ENCODE measurements at places on chromosomes 1 and 21. TPM values are rescaled to one million over a fixed set of nuclear protein-coding genes. Genes with fewer than 3 reads are reported as not detected.

ANKRD35 gene
- 4.1 TPM for polyA plus RNA-seq

DNA sequence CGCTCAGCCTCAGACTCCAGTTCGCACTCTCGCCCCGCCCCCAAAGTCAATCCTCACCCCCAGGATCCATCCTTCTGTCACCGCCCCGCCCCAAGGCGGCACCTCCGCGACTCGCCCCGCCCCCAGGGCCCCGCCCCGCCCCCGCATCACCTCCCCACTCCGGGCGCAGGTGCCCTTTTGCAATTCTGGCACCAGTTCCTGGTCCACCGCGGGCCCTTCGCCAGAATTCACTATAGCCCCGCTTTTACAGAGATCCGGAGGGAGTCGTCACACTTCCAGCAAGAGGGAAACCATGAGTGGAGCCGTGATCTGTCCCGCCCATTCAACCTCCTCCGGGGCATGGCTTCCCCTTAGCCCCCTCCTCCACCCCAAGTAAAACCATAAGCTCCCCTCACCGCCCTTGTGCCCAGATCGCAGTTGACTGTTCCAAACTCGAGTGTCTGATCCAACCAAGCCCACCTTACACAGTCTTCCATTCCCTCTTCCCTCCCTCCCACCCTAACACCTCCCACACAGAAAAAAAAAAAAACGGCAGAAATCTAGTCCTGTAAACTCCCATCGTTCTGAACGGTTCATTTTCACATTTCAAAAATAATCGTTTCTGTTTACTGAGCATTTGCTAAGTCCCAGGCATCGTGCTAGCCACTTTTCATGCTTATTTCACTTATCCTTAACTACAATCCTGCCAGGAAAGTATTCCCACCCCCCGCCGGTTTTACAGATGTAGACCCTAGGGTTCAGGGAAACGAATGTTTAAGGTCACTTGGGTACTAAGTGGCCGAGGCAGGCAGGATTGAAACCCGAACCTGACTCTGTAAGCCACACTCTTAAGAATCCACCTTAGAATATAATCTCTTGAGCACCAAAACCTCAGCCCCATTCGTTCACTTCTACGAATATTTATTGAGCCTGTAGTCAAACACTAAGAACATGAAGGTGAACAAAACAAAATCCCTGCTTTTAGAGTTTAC lies 1.3 kb upstream of the DNAJC16 start:
- peak; percentile 97 for DNase-seq

DNA sequence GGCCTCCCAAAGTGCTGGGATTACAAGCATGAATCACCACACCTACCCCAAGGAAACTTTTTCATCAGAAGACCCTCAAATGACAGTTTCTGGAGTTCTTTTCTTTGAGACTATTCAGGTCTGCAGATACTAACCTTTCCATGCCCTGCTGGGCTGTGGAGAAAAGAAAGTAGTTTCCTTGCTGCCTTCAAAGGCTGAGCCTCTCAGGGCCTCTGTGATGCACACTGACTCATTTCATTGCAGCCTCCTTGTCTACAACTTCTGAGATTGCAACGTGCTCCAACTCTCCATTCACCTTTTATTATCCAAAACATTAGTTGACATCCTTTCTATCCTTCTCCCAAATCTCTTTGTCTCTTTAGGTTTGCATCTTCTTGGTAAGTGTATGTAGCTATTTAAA lies 8.8 kb upstream of the SAMSN1 start:
- DNase-seq, result no peak

LCE1C gene
- polyA plus RNA-seq, result not detected

OR2L5 gene
- polyA plus RNA-seq, result not detected

- DNase-seq, result no peak
Observed at GRCh38 chr1:12626888-12627287, 8.9 kb upstream of the DHRS3 start.

- no peak for DNase-seq
Observed at GRCh38 chr1:153617663-153618062, 1.5 kb upstream of the S100A14 start.

DNA sequence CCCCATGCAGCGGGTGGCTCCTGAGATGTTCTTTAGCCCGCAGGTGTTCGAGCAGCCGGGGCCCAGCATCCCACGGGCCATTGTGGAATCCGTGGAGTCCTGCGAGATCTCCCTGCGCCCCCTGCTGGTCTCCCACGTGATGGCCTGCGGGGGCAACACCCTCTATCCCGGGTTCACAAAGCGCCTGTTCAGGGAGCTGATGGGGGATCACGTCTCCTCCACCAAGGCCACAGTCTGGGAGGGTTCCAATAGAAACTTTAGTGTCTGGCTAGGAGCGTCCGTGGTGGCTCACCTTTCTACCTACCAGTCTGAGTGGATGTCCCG lies 71.0 kb downstream of the ACTL8 start:
- DNase-seq, result no peak

- no peak for DNase-seq
Observed at GRCh38 chr21:16372586-16372985, 642.8 kb downstream of the USP25 start.

KRTAP21-2 gene
- polyA plus RNA-seq, result not detected

- DNase-seq, result no peak
Observed at GRCh38 chr1:232911027-232911599, 39.3 kb upstream of the NTPCR start.

FAM72C gene
- 3.5 TPM for polyA plus RNA-seq

ADAMTS1 gene
- polyA plus RNA-seq, result 73.0 TPM

- DNase-seq, result no peak
Observed at GRCh38 chr1:109438798-109439297, 12.6 kb upstream of the PSMA5 start.

DNA sequence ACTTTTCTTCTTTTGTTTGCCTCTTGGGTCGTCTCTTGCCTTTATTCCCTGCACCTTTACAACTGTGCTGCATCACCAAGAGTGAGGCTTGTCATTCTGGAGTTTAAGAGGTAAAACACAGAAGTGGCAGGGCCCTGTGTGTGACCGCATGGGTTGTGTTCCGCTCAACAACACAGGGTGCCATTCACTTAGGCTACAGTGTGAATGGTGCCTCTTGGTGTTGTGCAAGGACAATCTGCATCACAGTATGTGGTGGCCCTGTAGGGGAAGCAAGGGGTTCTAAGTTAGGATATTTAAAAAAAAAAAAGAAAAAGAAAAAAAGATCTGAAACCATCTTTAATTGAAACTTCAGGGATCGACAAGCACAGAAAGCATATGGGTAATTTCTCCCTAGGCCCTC lies 38.2 kb downstream of the BRINP2 start:
- DNase-seq, result no peak

GRCh38 chr21:36613059-36613458 lies 85.9 kb upstream of the SIM2 start:
- DNase-seq, result no peak

- DNase-seq, result no peak
Observed at GRCh38 chr21:35923971-35924370, 136.4 kb downstream of the SETD4 start.

DNA sequence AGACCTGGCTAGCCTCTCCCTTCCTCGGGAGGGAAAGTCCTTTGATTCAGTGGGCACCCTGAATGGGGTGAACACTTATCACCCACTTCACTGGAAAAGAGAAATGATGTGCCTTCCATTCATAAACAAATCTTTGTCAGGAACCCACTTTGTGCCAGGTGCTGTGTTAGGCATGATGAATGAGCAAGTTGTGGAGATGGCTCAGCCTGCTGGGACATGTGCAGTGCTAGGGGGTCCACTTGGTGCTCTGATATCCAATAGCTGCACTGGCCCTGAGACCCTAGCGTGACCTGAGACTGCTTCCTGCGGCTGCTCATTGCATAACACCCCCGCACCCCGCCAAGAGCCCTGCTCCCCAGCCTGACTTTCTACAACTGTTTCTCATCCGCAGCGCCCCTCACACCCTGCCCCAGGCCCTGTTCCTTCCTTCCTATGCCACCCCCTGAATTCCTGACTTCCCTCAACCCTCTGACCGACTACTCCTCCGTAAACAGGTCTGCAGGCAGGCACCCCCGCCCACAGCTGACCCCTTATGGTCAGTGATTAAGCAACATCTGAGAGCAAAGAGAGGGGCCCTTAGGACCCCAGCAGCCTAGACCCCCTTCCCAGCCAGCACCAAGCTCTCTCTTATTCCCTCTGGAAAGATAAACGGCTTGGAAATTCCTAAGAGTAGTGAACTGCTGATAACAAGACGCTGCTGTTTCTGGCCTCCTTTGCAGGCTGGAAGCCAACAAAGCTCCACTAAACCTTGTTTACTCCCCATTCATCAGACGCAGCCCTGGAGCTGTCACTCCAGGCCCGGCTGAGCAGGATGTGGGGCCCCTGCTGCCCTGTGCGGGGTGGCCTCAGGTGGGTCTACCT lies 12.9 kb downstream of the CSRP1 start:
- peak; percentile 91 for DNase-seq

TMEM240 gene
- 8.1 TPM for polyA plus RNA-seq

DNA sequence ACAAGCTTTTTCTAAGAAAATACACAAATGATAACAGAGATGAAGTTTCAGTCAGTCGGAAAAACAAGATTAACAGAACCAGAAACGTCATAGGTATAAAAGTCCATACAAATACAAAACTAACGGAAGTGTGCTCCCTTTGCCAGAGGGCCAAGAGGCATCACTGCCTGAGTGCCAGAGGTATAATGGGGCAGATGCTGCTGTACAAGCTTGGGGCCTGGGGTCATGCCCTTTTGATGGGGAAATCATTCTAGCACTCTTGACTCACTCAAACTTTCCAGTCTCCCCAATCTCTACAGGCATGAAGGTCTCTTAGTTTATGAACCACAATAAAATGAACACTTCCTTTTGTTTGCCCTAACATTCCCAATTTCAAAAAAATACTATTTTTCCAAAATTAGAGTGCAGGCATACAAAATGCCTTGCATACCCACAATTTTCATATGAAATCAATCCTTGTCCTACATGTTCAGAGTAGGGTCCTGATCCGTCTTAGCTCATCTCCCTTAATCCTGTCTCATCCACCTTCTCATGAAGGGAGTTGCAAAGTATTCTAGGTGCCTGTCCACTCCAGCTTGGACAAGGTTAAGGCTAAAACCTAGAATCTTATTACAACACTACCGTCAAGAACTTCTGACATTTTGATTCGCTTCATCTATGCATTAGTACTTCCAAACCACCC lies 1.5 kb downstream of the RPL22 start:
- no peak for DNase-seq

DNA sequence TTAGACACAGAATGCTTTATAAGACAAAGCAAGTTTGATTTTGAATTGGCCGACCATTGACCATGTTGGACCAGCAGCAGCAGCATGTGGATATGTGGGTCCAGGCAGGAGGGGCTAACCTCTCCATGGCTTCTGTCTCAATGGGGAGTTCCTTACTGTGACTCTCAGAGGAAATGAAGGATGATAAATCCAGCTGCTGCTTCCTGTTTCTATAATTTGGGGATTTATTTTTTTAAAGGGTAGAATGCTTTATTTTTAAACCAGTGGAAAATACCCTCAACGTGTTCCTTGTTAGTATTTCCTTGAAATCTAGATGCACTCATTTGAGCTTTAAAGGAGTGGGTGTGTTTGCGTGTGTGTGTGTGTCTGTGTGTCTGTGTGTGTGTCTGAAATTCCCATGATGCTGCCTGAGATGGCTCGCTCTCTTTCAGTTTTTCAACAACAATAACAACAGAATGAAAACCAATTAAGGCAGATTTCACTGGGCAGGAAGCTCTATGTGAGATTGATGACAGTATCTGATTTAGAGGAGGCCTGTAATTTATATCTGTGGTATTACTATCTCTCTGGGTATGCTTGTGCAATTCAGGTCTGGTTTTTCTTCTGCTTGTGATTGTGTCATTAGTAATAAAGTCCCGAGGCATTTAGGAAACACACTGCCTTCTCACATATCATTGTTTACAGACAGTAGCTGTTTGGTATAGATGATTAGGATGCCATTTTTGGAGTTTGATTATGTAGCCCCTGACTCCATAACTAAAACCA lies 86.1 kb upstream of the ZNF326 start:
- no peak for DNase-seq

DNA sequence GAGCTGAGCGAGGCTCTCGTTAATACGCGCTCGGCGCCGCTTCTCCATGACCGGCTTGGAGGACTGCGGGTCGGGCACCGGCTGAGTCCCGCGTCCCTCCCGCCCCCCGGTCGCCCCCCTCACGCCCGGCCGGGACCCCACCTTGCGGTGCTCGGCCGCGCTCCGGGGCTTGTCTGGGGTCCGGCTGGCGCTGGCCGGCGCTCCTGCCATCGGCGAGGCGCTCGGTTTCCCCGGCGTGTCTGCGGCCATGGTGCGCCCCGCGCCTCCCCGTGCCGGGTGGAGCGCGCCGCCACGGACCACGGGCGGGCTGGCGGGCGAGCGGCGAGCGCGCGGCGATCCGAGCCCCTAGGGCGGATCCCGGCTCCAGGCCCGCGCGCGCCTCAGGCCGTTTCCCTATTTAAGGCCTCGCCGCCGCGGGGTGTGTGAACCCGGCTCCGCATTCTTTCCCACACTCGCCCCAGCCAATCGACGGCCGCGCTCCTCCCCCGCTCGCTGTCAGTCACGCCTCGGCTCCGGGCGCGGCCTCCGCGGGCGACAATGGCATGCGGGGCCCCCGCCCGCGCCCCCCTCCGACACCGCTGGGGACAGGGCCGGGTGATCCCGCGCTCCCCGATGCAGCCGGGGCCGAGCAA lies at the start of gene HES4:
Gene HES4, minus strand, starts transcription at position 373 of the 632 bp plus-strand sequence. Its CDS starts 124 bp downstream, at position 249.
- peak; percentile 88 for DNase-seq

RAB4A gene
- 63.3 TPM for polyA plus RNA-seq

- DNase-seq, result no peak
Observed at GRCh38 chr1:230833511-230833910, 34.8 kb downstream of the C1orf198 start.

ANGPTL7 gene
- 0.14 TPM for polyA plus RNA-seq

GRCh38 chr1:199549421-199549820 lies 478.1 kb upstream of the NR5A2 start:
- DNase-seq, result no peak

DNA sequence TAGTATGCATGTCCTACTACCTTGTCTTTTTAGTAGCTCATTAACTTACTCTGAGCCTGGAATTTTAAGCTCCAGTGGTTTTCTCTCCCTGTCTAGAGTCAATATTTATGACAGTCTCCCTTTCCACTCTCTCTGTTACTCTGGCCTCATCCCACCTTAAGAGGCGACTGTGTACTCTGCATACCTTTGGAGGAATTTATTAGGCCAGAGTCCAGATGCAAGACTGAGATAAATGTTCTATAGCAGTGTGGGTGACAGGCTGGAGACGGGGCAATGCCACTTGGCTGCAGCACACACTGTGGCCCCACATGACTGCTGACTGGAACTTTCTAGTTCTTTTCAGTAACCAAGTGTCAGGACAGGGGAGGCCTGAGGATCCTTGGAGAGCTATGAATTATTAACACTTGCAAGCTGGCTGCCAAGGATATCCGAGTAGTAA lies 4.1 kb upstream of the PDZK1 start:
- no peak for DNase-seq

STYXL2 gene
- 0.51 TPM for polyA plus RNA-seq

DNA sequence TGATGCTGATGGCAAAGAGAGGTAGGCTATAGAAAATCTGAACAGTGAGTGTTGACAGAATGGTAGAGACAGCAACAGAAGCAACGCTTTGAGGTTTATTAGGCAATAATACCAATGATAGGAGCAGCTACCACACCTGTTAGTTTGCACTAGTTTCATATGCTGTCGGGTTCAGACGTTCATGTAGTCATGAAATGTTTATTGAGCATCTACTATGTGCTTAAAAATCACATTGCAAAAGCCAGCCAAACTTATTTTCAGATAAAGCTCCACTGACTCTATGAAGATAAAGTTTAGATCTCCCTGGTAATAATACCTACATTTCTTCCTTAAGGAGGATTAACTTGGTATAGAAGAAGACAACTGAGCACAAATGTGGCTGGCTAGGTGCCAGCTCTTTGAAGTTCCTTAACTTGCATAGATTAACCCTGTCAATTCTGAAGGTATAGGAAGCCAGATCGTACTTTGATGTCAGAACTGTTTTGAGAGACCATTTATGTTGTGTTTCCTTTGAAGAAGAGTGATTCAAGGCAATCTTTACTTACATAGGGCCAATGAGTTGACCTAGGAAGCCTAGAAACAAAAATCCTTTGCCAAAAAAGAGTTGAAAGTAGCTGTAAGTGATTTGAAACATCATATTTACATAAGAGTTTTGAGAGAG lies 71.5 kb downstream of the DISP1 start:
- DNase-seq, result no peak
